Ovary (tissue), 10 donors: ENCODE measurements at places on chromosomes 1 and 21. TPM values are rescaled to one million over a fixed set of nuclear protein-coding genes. Genes with fewer than 3 reads are reported as not detected.

The CFAP107 gene
- total RNA-seq: 0.89 TPM

DNA sequence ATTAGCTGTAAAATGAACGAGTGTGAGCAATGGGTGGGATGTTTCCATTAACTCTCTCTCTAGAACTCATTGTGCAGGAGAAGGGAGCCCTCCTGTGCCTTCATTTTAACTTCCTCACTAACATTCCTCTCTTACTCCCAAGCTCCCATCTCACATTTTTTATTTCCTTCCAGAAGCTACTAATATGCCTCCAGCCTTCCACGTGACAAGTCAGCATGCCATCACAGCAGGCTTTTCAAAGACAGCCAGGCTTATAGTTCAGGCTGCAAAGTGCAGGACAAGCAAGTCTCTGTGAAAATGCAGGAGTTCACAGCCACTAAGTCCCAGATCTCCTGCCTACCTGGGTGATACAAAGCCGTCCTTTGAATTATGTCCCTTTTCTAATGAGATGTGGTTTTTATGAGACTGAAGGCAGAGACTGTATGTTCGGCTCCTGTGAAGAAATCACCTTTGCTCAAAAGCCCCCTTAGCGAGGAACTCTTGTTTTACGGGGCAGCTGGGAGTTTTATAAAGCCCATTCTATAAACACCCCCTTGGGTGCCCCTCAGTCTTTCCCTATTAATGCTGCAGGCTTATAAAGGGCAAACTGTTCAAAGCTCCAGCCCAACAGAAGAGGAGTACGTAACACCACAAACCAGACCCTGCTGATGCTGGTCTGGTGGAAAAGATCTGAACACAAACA, 14.8 kb upstream of the ANGPTL7 start:
- no peak for DNase-seq

The C1orf87 gene
- 0.72 TPM for total RNA-seq

The TENT5C gene
- total RNA-seq: 24.7 TPM

The PGLYRP4 gene
- total RNA-seq: not detected

The TNFSF4 gene
- 2.8 TPM for total RNA-seq

The AADACL3 gene
- total RNA-seq: not detected

DNA sequence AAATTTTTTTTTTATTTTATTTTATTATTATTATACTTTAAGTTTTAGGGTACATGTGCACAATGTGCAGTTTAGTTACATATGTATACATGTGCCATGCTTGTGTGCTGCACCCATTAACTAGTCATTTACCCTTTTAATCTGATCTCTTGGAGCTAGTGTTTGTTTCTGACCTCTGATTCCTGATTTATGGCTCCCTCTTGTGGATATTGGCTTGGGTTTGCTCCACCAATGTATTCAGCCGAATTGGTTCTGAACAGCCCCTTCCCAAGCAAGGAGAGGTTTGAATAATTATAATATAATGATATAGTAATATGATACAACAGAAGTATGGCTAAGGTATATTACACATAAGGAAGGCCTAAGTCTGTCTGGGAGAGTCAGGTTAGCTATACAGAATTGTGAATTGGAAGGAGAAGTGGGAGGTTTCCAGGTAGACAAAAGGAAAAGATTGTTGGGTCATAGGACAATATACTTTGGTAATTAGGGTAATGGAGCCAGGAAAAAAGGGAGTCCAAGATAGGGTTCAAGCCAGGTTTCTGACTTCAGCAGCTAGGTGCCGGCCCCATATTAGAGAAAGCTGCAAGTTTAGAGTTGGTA, 53.1 kb upstream of the HMCN1 start:
- no peak for DNase-seq

GRCh38 chr1:13725714-13726175, 25.8 kb downstream of the PRDM2 start:
- DNase-seq: no peak

DNA sequence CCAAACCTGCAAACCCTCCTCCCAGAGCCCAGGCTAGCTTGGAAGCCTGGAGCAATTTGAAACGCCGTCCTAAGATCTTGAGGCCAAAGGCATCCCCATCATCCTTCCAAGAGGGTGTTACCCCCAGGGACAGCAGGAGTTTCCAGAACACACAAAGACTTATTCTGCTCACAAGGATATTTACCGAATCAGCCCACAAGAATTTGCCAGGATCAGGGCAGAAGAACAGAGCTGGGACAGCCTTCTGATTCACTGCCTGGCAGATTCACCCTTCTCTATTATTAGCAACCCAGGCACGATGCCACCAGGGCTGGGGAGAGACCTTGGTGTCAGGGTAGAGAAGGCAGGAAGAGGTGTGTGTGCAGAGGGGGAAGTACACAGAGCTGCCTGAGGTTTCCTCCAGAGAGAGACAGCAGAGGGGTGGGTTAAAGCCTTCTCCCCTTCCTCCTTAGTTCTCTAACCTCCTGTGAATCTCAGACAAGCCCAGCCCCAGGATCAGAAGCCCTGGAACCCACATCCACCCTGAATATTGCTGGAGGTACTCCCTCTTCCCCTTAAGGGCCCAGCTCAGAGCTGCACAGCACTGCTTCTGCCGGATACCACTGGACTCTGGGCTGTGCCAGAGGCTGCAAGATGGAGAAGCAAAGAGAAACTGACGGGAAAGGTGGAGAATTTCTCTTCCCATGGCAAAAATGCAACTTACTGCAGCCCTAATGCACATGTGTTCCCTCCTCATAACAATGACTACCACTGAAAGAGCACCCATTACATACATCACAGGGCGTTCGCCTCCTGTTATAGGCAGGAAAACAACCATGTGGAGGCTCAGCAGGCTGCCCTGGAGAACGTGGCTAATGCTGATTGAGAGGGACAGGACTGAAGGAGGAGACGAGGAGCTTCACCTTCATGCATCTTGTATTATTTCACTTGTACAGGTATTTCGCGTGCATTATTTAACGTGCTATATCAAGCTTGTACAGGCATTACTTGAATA, 61.8 kb downstream of the ITPKB start:
- peak; percentile 80 for DNase-seq

- no peak for DNase-seq
These were observed 32.0 kb downstream of the PLXNA2 start for GRCh38 chr1:208211921-208212843.
